ENCODE measurements at places on chromosomes 2 and 18.
A peak's percentile ranks its signal among the peaks of the same experiment; 100 is the strongest.

GRCh38 chr18:74412116-74412880 is 44.8 kb downstream of the DIPK1C start:
- DNase-seq, result peak; percentile 78

GRCh38 chr2:11203480-11203879 is 48.2 kb downstream of the SLC66A3 start:
- no peak for DNase-seq

DNA sequence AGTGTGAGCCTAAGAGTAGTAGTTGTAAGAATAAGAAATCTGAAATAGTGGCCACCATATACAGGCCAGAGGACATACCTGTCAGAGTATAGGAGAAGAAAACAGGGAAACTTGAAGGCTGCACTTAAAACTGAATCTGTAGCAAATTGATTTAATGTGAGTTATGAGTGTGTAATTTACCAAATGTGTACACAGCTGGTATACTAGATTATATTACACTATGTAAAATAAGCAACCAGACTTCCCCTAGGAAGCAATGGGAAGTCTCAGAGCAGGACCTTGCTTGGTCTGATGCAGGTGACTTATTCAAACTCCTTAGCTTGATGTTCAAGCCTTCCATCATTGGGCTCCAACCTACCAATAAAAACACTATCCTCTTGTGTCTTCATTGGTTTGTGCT is 17.3 kb upstream of the EPC2 start:
- peak; percentile 26 for DNase-seq

- DNase-seq, result no peak
Observed at GRCh38 chr18:44715245-44715644, 34.6 kb downstream of the SETBP1 start.

GRCh38 chr2:241425368-241425767 is 69.3 kb downstream of the FARP2 start:
- DNase-seq, result no peak

GRCh38 chr18:71371951-71372605 is 1083.2 kb downstream of the SOCS6 start:
- DNase-seq, result peak; percentile 84

- DNase-seq, result no peak
Observed at GRCh38 chr2:222102575-222103349, 196.0 kb downstream of the PAX3 start.

DNA sequence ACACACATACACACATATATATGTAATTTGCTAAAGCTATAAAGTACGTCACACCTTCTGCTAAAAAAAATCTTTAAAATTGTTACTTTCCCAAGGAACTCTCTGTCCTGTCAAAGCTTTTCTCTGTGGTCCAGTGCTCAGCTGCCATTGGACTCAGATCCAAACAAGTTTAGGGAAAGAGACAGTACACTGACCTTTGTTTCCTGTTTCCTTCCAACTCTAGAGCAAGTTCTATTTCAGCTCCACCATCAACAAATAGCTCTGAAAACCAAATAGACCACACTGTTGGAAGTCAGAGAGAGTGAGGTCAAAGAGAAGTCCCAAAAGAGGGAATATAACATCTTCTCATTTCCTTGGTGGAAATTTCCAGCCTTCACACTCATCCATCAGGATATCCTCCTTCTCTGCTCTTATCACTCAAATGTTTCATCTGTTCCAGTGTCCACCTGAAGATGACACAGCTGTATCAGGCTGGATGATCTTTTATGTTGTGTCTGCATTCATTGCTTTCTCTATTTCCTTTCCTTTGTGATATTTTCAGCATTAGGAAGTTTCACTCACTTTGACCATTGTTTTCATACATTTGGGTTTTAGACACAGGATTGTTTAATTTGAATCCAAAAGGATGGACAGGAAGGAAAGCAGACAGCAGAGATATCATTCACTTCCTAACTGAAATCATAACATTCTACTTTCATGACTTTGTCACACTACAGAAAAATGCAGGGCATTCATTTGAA is 192.3 kb upstream of the NT5C1B start:
- DNase-seq, result no peak

DNA sequence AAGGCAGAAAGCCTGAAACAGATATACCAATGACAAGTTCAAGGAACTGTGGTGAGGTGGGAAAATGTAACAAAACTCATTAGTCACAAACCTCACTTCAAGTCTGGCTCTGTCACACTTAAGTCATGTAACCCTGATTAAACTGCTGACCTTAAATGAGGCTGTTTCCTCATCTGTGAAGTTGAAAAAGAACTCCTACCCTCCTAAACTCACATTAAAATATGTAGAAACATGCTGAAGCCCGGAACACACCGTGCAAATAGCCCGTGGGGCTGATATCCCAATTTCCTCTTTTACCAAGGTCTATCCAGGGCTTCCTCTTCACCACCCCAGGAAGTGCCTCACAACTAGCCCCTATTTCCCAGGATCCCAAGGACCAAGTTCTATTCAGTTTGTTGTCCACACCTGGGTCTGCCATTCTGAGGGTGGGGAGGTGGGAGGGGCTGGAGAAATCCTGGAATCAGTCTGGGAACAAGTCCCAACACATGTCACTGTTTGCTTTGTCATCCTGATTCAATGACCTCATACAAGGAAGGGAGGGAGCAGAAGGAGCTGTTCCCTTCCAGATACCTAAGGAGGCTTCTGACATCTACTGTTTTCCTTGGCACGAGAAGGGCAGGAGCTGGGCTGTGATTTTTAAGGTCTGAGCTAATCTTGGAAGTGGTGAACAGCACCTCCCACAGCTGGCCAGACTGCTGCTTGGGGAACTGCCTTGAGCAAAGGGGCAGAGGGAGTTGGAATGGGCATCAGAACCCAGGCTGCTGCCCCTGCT is 42.3 kb downstream of the SLC4A1AP start:
- DNase-seq, result peak; percentile 66

DNA sequence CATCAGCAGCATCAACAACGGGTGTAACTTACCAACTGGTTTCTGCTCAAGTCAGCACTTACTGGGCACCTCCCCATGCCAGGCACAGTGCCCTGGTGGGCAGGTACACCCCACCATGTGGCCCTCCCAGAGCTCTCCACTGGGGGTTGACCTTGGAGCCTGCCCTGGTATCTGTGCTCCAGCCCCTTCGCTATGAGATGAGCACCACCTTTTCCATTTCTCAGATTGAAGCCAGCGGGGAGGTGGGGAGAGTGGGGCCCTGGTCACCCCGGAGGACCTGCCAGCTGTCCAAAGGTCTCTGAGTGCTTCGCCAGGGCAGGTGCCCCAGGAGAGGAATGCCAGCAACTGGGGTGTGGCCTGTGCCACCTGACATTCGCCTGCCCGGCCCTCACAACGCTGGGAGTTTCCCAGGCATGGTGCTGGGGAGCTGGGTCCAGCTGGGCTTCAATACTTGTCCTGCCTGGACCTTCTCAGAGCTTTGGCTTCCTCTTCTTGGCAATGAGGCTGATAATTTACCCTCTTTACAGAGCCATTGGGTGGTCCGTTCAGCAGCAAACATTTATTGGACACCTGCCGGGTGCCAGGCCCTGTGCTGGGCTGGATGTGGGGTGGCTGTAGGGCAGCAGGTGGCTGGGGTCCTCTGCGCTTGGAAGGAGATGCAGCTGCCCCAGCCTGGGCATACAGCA is 5.9 kb upstream of the ZAP70 start:
- no peak for DNase-seq

- no peak for DNase-seq
Observed at GRCh38 chr2:20561637-20562454, 89.1 kb downstream of the HS1BP3 start.

DNA sequence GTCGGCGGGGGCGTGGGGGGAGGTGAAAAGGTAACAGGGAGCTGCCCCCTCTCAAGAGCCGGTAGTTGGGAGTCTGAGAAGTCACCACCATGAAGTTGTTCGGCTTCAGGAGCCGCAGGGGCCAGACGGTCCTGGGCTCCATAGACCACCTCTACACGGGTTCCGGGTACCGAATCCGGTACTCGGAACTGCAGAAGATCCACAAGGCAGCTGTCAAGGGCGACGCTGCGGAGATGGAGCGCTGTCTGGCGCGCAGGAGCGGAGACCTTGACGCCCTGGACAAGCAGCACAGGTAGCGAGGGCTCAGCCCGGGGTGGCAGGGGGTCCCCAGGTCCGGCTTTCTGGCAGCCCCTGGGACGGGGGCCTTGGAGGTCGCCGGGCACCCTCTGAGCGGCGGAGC is 47.1 kb upstream of the ZNF519 start:
- peak; percentile 21 for DNase-seq

DNA sequence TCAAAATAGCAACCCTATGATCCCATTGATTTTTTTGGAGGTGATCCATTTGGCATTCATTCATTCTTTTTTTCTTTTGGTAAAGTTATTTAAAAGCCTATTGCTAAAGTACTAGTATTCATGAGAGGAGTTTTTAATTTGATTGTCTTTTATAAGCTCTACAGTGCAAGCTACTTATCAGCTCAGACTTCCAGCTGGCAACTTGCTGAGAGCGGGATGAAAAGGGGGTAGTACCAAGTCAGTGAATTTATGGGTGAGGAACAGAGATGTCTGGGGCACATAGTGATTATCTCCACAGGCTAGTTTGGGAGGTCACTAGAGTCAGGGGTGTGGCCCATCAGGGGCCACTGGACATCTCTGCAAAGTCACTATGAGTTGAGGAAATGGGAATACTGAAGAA is 202.4 kb downstream of the PIK3C3 start:
- DNase-seq, result no peak

DNA sequence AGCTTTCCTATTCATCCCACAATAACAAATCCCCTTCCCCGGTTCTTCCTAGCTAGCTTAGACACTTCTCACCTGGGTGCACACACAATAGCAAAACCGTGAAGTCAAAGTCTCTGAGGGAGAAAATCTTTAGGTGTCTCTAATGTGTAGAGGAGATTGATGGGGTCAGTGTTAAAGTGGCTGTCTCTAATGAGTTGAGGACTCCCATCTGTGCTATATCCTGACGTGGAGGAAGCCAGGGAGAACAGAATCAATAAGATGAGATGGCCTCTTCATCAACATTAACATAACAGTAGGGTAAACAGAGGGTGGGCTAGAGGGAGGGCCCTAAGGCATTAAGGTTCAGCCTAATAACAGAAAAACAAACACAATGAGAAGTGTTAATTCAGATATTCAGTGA is 120.4 kb downstream of the SLC5A7 start:
- DNase-seq, result no peak

GRCh38 chr2:188788621-188789020 is 185.6 kb upstream of the COL3A1 start:
- DNase-seq, result no peak

GRCh38 chr2:183126635-183127034 is 2.4 kb downstream of the NUP35 start:
- no peak for DNase-seq

GRCh38 chr2:175167076-175167791 is 769 bp downstream of the ATF2 start:
- peak; percentile 68 for DNase-seq

DNA sequence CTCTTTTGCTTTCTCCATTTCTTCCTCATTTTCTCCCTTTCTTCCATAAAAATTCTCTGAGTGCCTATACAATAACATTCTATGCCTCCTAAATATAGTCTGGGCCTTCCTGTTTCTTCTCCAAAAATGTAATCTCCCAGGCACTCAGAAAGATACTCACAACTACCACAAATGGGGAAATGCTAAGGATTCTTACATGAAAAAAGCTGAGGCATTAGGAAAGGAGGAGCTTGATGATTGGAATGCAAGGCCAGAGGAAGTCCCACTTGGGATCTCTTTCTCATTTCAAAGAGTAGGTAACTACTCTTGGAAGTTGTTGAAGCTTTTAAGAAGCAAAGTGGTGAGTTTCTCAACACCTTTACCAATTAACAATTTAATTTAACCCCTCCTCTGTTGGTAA is 3.4 kb downstream of the VSNL1 start:
- no peak for DNase-seq

DNA sequence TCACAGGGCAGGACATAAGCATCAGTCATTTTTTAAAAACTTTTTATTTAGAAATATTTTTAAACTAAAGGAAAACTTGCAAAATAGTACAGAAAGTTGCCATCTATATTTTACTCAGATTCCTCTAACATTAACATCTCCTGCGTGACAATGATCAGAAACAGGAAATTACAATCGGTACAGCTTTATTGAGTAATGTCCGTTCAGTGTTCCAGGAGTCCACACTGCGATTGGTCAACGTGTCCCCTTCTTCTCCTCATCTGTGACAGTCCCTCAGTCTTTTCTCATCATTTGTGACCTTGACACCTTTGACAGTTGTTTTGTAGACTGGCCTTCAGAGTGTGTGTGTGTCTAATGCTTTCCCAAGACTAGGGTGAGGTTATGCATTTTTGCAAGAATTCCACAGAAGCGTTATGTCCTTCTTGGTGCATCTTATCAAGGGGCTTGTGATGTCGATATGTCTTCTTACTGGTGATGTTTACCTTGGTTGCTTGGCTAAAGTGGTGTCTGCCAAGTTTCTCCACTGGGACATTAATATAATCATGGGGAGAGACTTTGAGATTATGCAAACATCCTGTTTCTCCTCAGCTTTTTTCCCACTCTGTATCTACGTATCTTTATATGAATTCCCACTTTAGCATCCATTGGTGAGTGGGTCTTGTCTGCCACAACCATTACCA is 21.4 kb upstream of the TMEM177 start:
- no peak for DNase-seq
